Stimulated activated CD4-positive, alpha-beta T cell treated with anti-CD3 and anti-CD28 coated beads, Interleukin-15, amount 100 ng/mL, for 24 hours (primary cell): ENCODE measurements at places on chromosomes 3 and 15.

DNA sequence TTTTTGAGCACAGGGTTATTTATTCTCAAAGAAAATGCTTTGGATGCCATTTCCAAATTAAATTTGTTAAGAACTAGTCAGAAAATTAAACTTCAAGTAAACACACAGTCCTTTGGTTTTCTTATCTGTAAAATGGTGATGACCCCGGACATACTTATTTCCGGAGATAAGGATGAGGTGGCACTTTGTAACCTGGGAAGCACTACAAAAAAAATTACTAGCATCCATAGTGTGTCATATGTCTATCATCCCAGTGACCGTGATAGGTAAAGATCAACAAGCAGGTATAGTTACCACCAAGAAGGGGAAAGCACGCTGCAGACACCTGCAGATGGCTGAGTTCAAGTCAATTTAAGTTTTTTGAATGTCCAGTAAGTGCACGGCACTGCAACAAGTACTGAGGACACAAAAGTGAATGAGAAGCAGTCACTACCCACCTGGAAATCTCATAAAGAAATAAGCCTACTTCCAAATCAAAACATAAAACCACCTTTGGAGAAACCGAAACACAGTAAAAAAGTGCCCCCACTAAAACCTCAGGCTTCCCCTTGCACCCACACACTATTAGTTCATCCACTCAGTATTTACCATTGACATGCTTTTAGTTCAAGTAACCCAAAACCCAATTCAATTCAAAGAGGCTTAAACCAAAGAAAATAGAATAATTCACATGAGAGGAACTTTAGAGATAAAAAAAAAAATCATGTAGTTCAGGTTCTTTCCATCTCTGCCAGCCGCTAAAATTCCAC lies 24.6 kb downstream of the SEMA5B start:
- DNase-seq, result no peak

GRCh38 chr3:13550423-13550690 lies 1.4 kb downstream of the FBLN2 start:
- no peak for DNase-seq

- no peak for DNase-seq
Measured at GRCh38 chr3:139378587-139379241, 10.7 kb downstream of the COPB2 start.

DNA sequence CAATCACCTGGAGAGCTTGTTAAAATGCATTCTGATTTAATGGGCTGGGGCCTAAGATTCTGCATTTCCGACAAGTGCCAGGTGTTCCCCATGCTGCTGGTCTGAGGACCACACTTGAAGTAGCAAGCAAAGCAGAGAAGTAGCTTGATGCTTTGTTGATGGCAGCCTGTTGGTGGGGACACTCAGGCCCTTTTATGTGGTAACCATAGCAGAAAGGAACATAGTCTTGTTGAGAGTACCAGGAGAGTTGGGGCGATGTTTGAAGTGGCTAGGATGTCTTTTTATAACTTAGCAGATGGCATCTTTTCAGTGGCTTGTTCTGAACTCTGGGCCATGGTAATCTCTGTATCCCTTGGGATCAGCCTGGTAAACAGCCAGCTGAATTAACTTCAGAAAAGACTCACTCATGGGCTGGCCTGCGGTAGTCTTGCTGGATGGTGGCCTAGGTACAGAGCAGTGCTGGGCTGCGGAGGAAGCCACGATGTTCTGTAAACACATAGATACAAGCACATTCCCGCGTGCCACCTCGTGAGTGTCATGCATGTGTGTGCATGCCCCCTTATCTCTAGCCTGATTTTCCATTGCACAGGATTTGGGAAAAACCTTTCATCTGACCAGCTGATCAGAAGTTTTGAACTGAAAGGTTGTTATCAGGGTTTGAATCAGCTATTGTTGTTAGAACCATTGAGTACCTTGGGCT lies 292.4 kb upstream of the LRRFIP2 start:
- DNase-seq, result no peak

DNA sequence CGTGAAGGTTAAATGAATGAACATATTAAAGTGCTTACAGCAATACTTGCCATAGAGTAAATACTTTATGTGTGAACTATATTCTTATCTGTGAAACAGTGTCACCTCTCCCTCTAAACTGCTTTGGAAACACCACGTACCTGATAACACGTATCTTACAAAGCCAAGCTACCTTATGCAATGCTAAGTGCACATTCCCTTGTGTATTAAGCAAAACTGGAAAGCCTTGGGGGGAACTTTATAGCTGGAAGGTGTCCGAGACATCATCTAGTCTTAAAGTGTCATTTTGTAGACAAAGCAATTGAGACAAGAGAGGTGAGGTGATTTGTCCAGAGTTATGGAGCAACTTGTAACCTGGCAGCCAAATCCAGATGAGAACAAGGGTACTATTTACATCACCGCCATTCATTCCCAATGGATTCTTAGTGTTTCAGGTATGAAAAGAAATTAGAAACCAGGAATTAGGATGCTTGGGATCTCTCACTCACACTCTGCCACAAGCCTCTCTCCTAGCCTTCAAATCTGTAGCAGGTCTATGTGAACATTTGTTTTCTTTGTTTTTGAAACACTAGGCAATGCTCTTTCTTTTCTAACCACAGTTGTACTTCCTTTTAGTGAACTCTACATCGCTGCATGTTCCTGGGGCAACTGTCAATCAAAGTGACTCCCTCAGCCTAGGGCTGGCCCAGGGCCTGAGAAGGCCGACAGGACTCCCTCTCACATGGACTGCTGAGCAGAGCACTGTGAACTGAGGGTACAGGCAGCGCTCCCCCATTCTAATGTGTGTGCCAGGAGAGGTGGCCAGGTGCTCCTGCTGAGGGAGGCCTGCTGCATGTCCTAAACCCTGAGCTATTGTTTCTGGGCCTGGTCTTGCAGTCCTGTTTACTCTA lies 13.9 kb upstream of the MGLL start:
- DNase-seq, result no peak

DNA sequence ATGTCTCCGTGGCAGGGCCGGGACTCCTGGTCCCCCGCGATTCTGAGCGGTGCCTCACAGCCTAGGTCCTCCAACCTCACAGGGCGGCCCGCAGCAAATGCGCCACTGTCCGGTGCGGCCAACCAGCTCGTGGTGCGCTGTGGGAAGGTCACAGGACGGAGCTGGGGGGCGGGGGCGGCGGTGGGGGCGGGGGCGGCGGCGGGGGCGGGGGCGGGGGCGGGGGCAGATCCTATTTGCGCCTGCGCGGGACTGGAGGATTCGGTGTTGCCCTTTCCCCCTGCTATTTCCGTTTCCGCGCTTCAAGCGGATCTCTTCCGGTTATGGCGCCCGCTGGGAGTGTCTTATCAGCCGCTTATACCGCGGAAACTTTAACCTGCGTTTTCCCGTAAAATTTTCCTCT lies 106.7 kb upstream of the SNRPN start:
- peak; percentile 18 for DNase-seq

DNA sequence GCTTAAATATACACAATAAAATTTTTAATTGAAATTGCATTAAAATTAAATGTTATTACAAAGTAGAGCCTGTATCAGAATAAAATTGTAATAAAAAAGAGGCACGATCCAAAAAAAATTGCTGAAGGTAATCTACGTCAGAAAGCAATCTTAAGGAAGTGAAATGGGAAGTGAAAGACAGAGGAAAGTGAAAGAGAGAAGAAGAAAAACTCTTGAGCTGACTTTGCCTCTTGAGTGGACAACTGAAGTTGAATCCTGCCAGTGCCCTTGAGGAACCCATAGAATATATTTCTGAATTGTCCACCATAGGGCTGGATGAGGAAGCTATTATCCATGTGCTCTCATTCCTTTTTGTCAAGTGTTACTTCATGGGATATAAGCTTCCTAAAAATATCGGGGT lies 285.1 kb upstream of the STAC start:
- DNase-seq, result no peak

- DNase-seq, result no peak
Measured at GRCh38 chr3:44208568-44208967, 33.1 kb upstream of the TOPAZ1 start.

GRCh38 chr3:55683666-55684270 lies 196.7 kb upstream of the WNT5A start:
- no peak for DNase-seq

DNA sequence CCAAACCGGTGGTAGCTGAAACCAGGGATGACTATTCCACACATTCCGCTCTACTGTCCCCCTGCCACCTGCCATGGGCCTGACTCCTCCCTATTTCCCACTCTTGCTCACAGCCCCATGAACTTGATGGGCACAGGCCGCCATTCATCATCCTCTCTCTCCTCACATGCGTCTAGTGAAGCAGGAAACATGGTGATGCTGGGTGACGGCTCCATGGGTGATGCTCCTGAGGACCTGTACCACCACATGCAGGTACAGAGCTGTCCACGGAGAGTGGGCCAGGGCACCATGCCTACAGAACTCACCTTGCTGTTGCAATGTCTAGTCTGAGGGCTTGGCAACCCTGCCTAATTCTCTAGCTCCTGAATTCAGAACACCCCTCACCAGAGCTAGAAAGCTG lies 23.3 kb upstream of the MANF start:
- no peak for DNase-seq

- DNase-seq, result no peak
Measured at GRCh38 chr3:12579905-12580304, 23.0 kb downstream of the MKRN2 start.

DNA sequence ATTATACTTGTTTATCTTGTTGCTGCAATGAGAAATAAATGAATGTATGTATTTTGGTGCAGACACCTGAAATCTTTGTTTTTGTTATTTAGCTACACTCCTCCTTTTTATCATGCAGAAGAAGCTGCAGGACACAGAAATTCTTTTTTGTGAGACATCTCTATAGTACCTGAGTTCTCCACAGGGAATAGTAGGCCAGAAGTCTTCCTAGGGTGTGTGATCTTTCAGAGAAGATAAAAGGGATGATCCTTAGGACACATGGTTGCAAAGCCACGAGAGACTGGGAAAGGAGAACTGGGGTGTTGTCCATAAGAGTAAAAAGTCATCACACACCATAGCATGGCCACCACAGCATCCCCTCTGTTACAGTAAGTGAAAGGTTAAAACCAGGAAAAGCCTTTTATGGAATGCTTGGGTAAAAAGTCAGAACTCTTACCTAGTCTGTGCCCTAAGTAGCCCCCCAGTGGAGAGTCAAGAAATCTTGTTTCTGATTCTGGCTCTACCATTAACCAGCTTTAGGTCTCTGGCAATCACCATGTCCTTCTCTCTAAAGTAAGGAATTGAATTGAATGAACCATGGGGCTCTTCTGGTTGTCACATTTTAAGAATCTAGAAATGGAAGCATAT lies 31.9 kb upstream of the ADGRG7 start:
- DNase-seq, result no peak

DNA sequence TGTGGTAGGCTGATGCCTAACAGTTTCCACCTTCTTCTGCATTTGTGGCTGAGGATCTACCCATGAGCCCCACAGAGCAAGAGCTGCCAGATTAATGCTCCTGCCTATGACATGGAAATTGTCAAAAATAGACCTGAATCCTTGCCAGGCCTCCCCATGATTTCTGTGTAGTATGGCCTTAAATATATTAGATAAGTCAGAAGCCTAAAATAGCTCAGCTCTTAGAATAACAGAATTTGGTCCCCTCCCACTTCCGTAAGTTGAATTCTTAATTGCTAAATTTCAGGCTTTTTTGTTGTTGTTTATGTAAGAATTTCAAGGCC lies 129.0 kb downstream of the SERPINI1 start:
- DNase-seq, result no peak

- DNase-seq, result no peak
Measured at GRCh38 chr15:75112848-75113492, 88.7 kb upstream of the C15orf39 start.

DNA sequence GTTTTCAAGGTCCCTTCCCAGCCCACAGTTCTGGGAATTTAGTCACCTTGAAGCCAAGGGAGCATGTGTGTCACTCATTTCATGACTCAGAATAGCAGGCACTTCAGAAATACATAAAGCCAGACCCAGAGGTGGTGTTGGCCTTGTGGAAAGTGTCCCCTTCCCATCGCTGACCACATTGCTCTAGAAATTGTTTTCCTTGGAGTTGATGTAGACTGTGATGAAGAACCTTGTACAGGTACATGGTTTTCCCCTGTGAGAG lies 158.8 kb downstream of the SLCO3A1 start:
- peak; percentile 44 for DNase-seq

DNA sequence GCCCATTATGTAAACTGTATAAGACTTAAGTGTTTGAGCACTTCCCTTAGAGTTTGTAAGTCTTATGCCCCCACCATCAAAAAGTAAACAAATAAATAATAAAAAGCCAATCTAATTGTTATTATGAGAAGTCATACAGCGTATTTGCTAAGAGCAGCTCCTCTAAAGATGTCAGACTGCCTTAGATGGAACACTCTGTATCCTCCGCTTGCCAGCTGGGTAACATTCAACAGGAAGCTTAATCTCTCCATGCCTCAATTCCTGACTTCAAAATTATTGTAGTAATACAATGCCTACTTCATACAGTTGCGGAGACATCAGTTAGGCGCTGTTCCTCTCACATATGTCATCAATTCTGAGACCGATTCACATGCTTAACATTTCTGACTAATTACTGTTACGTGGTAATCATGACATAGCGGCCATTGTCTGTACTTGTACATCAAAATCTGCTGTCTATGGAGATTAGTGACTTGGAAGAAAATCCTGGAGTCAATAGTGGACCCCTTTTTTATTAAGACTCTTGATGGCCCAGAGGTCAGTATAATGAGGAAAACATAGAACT lies 417.7 kb downstream of the LPP start:
- DNase-seq, result no peak
